ENCODE measurements at places on chromosomes 13 and 19. TPM values are rescaled to one million over a fixed set of nuclear protein-coding genes. Genes with fewer than 3 reads are reported as not detected.

The CEACAM16 gene
- total RNA-seq = not detected

The CEACAM3 gene
- not detected for total RNA-seq

The FXYD7 gene
- total RNA-seq = 1.0 TPM

The MCEMP1 gene
- not detected for total RNA-seq

The USHBP1 gene
- 0.07 TPM for total RNA-seq

The TINCR gene
- 0.28 TPM for total RNA-seq

The SULT2A1 gene
- not detected for total RNA-seq

The DENND1C gene
- 51.9 TPM for total RNA-seq

The NMRK2 gene
- total RNA-seq = not detected

The ATF5 gene
- 57.7 TPM for total RNA-seq

Measured in CD8-positive, alpha-beta memory T cell (primary cell).